ENCODE measurements at places on chromosomes 7 and 10.

GRCh38 chr7:1015196-1016121, 28.9 kb upstream of the GPR146 start:
- DNase-seq, result no peak

DNA sequence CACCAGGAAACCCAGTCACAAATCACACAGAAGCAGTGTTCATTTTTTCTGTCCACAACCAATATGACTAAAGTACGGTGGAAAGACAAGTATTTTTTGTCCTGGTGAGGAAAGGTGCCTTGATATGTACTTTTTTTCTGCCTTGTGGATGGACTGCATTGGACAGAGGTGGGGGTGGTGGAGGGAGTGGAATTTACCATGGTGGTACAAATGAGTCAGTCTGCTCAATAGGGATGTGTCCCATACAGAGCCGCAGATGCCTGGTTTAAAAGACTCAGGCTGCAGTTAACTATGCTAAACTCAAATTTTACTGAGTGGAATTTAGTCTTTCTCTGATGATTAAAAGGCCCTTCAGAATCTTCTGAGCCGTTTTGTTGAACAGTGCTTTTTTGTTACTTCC, 674.5 kb upstream of the GALNT17 start:
- DNase-seq, result no peak

DNA sequence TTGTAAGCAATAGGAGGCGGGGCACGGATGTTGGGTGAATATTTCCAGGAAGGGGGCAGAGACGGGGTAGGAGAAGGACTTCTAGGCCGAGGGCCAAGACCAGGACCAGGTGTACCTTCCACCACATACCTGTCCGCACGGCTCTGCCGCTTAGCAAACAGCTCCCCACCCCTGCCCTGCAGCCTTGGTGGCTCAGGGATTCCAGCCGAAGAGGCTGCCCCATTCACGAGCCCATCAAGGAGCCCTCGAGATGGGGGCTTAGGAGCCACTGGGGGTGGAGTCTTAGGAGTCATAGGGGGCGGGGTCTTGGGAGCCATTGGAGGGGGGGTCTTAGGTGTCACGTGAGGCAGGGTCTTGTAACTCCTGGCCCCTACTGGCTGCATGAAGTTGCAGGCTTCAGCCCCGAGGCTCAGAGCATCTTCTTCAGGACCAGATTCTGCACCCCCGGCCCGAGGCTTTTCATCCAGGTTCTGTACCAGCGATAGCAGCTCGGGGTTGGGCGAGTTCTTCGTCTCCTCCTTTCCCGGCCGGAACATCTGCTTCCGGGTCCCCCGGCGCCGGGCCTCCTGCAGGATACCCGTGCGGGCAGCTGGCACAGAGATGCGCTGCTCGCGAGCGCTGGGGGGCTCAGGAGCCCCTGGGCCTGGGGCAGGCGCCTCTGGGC, 6.1 kb upstream of the MYOZ1 start:
- DNase-seq, result no peak

GRCh38 chr7:129989466-129989865, 36.7 kb upstream of the UBE2H start:
- DNase-seq, result no peak

DNA sequence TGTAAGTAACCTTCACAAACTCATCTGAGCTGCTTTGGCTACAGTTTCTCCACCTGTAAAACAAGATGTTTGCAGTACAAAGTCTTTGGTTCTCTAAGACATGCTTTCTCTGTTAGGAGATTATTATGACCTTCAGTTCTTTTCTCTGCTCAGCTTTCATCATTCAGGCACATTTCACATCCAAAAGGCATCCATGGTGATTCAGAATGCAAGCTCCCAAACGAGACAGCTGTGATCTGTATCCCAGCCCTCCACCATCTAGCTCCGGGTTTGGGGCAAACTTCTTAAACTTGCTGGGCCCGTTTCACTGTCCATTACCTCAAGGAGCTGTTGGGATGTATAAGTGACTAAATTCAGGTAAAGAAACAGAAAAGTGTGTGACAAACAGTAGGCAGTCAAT, 95.8 kb upstream of the COL1A2 start:
- DNase-seq, result no peak

DNA sequence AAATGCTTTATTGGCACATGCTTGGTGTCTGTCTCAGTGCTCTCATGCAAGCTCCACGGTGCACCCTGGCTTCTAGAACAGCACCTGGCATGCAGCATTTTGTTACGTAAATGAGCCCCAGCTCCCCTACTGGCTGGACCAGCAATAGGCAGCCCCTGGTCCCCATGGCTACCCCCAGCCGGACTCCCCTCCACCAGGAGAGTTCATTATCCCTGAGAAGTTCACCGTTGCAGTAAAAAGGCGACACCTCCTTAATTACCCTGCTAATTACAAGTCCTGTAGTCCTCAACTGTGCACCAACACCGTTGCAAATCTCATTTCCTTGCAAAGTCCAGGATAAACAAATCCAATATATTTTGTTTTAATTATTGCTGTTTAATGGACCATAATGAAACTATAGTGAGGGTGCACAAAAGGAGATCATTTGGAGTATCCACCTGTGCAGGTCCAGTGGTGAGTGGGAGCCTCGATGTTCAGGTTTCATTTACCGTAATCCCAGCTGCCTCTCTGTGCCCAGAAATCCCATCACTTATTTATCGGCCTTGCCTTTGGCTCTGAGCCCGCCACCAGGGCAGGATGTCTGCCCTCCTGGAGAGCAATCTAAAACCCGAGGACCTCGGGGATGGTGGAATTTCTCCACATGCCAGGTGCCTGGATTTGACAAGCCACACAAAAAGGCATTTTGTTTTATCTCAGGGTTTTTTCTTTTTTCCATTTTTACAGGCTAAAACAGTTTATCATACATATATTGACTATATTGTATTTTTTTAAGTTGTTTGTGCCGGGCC, 12.8 kb upstream of the DRGX start:
- DNase-seq, result no peak

GRCh38 chr10:14550471-14550981, 219.8 kb upstream of the FRMD4A start:
- no peak for DNase-seq

DNA sequence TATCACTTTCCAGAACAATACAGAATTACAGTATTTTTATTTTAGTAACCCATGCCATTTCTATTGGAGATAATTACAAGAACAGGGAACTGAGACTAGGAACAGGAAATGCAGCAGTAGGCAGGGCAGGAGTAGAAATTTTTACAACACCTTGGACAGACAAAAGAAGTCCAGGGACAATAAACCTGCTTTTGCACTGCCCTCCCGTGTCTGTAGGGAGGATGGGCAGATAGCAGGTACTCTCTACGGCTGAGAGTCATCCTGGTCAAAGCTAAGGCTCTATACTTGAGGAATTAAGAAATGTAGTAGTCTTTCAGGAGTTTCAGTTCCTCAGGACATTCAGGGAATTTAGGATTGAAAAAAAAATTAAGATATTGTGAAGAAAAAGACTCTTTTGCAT, 63.4 kb downstream of the VAX1 start:
- DNase-seq, result no peak

DNA sequence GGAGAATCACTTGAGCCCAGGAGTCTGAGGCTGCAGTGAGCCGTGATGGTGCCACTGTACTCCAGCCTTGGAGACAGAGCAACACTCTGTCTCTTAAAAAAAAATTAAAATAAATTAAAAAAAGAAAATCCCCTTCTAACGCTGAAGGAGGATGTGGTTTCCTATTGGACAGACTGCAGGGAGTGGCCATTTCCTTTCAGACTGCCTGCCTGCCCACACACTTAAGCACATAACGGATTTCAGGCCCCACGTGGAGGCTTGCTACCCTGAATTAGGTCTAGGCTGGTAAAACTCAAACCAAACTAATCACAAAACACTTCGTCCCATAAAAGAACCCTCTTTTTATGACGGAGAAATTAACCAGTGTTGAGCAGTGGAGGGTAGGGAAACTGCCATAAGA, 34.0 kb downstream of the GATA3 start:
- no peak for DNase-seq

GRCh38 chr10:19077276-19077675, 28.7 kb downstream of the MALRD1 start:
- DNase-seq, result no peak

Measured in stimulated activated CD4-positive, alpha-beta T cell treated with anti-CD3 and anti-CD28 coated beads, Interleukin-1b, Interleukin-23, amount 100 ng/mL, for 1 hour (primary cell).